Caki2 (cell line): ENCODE measurements at places on chromosomes 7 and 10.

GRCh38 chr7:91310830-91311460, 46.7 kb downstream of the FZD1 start:
- DNase-seq: no peak

- DNase-seq: no peak
These were observed 192.4 kb downstream of the ADARB2 start for GRCh38 chr10:1544929-1545328.

DNA sequence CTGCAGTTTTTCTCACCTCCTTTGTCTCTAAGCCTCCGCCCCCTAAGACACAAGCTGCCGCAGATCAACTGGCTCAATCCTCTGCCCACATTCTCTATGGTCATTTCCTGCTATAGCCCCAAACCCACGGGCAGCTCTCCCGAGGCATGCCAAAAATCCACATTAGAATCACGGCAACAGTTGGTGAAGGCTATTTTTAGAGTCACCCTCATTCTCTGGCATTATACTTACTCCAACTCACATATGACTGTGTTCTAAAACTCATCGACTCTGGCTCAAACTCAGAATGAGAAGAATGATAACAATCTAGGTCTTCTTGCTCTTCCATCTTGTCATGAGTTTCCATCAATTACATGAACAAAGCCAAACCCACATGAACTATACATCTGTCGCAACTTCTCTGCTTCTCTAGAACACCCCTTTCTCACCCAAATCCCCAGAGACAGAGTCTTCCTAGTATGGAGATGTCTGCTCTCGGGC, 10.9 kb upstream of the KIAA1549 start:
- no peak for DNase-seq

DNA sequence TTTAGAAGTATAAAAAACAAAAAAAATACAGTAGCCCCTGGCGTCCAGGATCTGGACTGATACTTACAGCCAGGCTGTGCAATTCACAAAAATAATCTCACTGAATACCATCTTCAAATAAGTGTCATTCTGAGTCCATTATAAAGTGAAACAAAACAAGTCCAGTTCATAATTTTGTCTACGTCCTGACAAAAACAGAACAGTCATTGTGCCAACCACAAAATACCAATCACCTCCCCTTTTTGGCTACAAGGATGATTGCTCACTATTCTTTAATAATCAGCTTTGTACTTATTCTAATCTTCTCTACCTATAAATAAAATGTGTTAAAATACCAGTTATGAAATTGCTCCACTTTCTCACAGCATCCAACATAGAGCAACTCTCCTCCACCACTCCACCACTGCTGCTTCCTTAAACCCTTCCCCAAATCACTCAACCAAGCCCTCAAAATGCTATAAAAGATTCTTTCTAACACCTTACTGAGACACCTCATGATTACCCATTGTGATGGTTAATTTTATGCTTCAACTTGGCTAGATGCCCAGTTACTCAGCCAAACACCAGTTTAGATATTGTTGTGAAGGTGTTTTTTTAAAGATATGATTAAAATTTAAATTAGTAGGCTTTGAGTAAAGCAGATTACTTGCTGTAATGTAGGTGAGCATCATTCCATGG, 479.8 kb upstream of the SEMA3A start:
- peak; percentile 42 for DNase-seq

DNA sequence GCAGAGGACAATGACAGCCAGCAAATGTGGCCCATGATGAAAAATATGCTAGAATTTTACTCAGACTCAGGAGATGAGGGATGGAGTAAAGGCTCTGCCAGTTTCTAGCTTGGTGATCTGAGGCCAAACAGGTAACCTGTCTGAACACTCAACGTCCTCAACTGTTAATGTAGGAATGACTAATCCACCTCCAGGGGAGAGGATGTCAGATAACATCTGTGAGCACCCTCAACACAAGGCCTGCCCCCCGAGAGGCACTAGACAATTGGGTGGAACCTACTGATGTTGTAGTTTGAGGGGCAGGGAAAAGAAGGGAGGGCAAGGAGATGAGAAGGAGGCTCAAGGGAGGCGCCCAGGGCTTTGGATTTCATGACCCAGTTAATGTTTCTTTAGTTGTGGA, 445.1 kb downstream of the PLXNA4 start:
- no peak for DNase-seq

- DNase-seq: no peak
These were observed 671 bp upstream of the CHST3 start for GRCh38 chr10:71963351-71964097.

DNA sequence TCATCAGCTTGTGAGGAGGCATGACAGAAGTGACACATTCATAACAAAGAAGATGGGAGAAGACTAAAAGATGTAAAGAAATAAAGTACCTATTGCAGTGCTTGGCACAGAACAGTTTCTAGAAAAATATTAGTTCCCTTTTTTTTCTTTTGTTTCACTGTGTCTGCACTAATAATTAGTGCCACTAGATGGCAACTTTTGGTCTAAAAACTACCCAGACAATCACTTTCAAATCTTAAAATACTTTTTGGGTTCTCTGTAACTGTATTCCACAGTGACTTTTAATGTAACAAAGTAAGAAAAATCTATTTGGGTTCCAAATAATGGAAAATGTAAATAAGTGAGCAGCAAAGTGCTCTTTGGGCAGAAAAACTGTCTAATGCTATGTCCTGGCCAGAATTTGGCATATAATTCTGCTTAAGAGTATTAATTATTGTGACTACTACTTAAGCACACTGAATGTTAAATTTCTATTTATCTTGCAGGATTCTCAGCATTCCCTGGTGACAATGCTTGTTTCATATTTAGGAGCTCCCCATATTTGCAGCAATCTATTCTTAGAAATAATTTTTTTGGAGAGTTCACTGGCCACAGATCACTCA, 134.8 kb upstream of the KIF5B start:
- peak; percentile 39 for DNase-seq

DNA sequence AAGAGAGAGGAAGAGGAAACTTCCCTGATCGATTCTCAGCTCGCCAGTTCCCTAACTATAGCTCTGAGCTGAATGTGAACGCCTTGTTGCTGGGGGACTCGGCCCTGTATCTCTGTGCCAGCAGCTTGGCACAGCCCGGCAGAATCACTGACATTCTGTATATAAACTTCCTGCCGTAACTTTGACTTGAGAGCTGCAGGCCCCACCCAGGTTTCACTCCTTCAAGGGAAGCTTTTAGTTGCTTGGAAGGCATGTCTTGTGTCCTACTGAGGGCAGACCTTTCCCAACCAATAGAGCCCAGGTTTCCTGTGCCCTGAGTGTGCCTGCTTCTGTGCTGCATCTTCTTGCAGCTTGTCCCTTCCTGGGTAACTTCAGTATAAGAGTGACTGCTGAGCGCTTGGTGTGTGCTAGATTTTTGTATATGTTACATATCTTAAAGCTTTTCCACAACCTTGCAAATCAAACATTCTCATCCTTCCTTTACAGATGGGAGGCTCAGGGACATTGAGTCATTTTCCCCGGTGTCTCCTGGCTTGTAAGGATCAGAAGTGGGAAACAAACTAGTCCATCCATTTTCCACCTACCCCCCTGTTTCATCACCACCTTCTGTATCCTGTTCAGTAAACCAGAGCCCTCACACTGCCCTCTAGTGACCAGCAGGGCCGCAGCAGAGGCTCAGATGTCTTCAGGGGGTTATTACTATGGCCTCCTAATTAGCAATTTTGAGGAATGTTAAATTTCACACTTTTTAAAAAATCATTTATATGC, 225.2 kb upstream of the PRSS58 start:
- no peak for DNase-seq

DNA sequence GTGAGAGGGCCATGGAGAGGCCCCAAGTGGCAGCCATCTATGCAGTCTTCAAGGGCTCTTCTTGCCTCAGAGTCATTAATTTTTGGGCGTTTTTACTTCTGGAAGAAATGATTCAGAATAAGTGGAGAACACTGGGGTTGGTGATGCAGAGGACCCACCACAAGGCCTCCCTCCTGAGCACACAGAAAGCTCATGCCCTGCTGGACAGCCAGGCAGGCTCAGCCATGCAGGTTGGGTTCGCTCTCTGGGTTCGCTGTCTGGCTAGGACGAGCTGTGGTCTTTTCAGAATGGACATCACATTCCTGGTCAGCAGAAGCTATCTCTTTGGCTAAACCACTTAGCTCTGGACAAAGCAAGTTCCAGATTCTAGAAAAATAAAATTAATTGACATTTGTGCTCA, 480.8 kb downstream of the RPS24 start:
- no peak for DNase-seq

GRCh38 chr7:142231716-142232115, 26.1 kb downstream of the PRSS58 start:
- no peak for DNase-seq

- peak; percentile 8 for DNase-seq
These were observed 78.2 kb downstream of the MGMT start for GRCh38 chr10:129545261-129545660.

GRCh38 chr10:31816318-31816717, 112.3 kb downstream of the ARHGAP12 start:
- DNase-seq: no peak

DNA sequence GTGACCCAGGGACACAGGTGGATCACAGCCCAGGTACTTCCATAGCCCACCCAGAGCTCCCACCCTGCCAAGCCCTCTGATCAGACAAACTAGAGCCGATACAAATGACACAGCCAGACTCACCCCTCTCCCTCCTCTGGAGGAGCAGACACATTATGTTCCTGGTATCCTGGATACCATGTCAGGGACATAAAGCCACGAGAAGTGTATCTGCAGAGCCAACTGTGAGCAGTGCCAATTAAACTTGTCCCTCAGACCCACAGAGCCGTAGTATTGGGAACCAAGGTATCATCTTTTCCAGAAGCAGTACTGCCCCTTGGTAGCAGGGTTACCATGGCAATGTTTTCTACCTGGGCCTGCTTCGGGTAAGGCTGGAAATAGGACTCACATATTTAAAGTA, 47.3 kb upstream of the CPXM2 start:
- DNase-seq: no peak

DNA sequence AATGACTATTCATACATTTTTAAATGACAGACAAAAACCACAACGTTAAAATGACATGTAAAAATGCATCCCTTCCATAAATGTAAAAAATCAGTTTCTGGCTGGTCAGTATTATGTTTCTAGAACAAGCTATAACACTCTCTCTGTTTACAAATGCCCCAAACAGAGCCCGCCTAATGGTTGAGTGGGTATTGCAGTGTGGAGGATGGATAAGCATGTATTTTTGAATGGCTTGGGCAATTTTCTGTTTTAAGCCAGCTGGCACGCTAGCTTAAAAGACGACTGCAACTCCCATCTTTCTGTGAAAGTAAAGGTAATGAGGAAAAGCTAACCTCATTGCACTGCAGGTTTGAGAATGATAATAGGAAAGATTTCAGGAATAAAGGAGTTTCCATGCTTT, 430.7 kb downstream of the PARD3 start:
- no peak for DNase-seq

GRCh38 chr7:154409703-154410311, 357.6 kb downstream of the DPP6 start:
- peak; percentile 30 for DNase-seq

DNA sequence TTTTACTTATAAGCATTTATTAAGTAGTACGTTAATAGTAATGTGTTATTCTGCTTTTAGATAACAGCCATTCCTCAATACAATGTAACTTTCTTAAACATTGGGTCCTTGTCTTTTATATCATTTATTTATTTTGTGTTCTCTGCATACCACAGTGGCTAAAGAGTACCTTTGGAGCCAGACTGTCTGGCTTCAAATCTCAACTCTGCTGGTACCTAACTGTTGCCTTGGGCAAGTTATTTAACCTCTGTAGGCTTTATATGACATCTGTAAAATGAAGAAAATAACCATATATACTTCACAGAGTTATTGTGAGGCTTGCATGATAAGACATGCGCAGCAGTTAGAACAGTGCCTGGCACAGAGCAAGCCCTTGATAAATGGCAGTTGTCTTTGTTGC, 397.6 kb downstream of the MDFIC start:
- no peak for DNase-seq

GRCh38 chr10:32931593-32931992, 26.4 kb downstream of the ITGB1 start:
- DNase-seq: no peak

- DNase-seq: no peak
These were observed 12.0 kb upstream of the SCART1 start for GRCh38 chr10:133441780-133442179.

GRCh38 chr7:953547-954327, 743 bp downstream of the ADAP1 start:
- DNase-seq: no peak

- DNase-seq: no peak
These were observed 96.6 kb downstream of the FAM53B start for GRCh38 chr10:124647421-124648130.

GRCh38 chr7:112892263-112892662, 102.1 kb upstream of the TMEM168 start:
- no peak for DNase-seq

DNA sequence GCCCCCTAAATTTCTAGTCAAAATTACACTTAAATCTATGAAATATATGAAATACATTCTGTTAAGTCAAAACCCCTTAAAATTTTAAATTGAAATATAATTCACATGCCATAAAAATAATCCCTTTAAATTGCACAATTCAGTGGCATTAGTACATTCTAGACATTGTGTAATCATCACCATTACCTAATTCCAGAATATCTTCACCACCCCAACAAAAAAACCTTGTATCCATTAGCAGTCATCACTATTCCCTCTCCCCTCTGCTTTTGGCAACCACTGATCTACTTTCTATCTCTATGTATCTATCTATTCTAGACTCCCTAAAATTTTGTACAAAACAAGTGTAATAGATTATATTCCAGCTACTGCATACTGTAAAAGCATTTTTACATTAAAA, 261.2 kb downstream of the GLI3 start:
- DNase-seq: no peak

GRCh38 chr7:91240376-91240941, 23.8 kb upstream of the FZD1 start:
- no peak for DNase-seq

DNA sequence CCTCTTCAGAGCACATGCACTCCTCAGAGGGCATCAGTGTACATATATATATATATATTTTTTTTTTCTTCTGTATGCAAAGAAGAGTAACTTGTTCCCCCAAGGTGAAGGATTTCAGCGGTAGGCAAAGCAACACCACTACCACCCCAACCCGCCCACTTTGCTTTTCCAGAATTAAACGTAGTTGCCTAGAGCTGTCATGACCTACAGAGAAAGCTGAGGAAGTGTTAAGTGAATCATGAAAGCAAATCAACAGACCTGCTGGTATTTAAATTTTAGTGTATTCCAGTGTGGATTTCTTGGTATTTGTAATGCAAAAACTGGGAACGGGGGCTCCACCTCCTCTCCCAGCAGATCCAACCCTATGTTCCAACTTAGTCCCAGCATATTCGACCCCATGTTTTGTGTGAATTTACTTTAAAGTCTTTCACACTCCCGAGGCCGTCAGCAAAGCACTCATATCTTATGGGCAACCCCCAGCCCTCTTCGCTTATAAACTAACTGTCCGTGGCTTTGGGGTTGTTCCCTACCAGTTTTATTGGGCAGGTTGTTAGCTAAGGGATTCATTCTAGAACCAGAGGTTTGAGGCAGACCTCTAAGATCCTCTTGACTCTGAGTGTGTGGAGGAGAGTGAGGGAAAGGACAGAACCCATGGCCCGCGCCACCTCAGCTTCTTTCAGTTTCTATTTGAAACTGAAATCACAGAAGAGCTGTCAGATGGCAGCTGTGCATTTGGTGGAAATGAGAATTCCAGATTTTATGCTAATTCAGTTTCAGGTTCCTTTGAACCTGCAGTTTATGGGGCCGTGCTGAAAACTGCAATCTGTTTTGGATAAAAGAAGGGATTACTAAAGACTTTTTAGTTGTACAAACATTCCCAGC, 450.2 kb upstream of the GALNT17 start:
- no peak for DNase-seq
